Left cardiac atrium (tissue), 4 donors: ENCODE measurements at places on chromosomes 2 and 18. TPM values are rescaled to one million over a fixed set of nuclear protein-coding genes. Genes with fewer than 3 reads are reported as not detected.

GATA6 gene
- total RNA-seq: 59.6 TPM

CRYGC gene
- not detected for total RNA-seq

ZSWIM2 gene
- not detected for total RNA-seq

COL4A3 gene
- 6.1 TPM for total RNA-seq

VSNL1 gene
- 25.2 TPM for total RNA-seq
